ENCODE measurements at places on chromosomes 5 and 9.
A peak's percentile ranks its signal among the peaks of the same experiment; 100 is the strongest.

GRCh38 chr9:87245271-87245670 is 252.4 kb upstream of the DAPK1 start:
- no peak for DNase-seq

DNA sequence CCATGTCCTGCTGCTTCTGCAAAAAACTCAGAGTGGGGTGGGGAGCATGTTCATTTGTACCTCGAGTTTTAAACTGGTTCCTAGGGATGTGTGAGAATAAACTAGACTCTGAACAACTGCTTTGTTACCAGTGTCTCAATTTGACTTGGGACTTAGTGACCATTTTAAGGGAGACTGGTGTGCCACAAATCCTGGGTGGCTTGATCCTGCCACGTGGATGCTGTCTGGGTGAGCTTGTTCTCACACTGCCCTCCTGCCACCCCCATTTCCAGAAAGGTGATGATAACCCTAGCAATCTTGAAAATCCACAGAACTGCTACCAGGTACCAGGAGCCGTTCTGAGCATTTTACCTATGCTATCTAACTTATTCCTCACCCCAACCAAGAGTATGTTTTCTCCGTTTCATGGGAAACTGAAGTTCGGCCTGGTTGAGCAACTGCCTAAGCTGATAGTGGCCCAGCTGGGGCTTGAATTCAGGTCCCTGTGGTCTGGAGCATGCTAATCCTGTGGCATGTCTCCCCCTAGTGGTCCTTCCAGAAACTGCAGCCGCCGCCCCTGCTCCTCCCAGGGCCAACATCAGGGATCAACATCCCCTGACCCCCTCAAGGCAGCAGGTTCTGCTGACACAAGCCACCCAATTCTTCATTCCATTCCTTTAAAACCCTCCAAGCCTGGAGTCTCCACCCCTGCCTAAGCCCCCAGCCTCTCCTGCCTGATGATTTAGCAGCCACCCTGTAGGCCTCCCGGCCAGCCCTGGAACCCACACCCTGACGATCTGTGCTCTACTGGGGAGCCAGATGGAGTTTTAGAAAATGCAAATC is 2.8 kb downstream of the IL3 start:
- DNase-seq: peak; percentile 89

DNA sequence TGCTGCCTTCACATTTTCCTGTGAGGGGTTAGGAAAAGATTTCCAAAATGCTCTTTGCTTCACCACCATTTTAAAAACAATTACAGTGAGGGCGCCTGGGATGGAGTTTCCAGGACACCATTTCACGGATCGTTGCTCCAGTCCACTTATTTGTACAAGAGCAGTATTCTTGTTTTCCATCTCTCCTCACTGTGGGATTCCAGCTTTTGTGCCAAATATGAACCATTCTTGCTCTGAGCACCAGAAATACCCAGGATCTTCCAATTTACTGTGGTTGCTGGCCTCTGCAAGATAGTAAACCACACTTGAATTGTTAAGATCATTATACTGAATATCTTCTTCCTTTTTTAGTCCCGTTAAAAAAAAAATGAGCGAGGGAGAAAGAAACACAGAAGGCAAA is 899.5 kb downstream of the TLE1 start:
- no peak for DNase-seq

GRCh38 chr5:25707093-25707492 is 1062.3 kb upstream of the CDH10 start:
- DNase-seq: no peak

DNA sequence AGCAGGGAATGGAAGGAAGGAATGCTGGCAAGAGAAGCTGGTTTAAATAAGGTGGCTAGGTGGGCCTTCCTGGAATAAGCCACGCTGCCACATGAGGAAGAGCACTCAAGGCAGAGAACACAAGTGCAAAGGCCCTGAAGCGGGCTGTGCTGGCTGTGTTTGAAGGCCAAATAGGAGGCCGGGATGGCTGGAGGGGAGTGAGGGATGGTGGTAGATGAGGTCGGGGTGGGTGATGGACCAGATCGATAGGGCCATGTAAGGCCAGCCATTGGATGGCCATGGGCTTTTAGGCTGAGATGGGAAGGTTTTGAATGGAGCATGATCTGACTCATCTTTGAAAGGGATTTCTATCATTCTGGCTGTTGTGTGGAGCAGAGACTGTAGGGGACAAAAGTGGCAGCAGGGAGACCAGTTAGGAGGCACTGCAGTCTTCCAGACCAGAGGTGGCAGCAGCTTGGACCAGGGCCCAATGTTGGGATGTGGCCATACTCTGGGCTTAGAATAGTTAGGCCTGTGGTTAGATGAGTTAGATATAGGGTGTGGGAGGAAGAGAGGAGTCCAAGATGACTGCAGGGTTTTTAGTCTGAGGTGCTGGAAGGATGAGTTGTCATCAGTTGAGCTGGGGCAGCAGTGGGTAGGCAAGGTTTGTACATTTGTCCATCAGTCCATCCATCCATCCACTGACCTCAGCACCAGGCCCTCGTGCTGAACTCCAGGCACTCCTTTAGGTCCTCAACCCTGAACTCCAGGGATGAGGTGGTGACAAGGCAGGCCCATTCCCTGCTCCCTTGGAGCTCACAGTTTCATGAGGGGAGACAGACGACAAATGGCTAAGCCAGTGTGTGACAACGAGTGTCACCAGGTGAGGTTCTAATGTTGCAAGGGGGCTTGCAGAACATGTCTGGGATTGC is 30.3 kb downstream of the NDST1 start:
- DNase-seq: no peak

- peak; percentile 2 for DNase-seq
Measured at GRCh38 chr9:13568405-13568804, 288.9 kb upstream of the MPDZ start.

DNA sequence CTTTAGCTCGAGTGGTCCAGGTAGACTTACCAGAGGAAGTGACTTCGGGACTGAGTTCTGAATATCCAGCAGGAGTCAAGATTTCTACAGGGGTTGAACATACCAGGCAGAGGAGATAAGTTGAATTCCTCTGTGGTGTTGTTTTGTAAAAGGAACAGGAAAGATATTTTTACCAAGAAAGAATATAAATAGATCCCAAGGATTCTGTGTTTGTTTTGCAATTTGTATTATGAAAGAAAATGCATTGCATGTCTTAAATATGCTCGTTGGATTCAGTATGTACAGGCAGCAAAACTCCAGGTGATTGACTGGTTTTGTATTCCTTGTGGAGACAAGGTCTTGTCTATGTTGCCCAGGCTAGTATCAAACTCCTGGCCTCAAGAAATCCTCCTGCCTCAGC is 197.8 kb downstream of the FRMD3 start:
- DNase-seq: no peak

- no peak for DNase-seq
Measured at GRCh38 chr9:91837981-91838731, 111.9 kb downstream of the ROR2 start.

- no peak for DNase-seq
Measured at GRCh38 chr5:165448753-165449152, 1943.3 kb downstream of the MAT2B start.

DNA sequence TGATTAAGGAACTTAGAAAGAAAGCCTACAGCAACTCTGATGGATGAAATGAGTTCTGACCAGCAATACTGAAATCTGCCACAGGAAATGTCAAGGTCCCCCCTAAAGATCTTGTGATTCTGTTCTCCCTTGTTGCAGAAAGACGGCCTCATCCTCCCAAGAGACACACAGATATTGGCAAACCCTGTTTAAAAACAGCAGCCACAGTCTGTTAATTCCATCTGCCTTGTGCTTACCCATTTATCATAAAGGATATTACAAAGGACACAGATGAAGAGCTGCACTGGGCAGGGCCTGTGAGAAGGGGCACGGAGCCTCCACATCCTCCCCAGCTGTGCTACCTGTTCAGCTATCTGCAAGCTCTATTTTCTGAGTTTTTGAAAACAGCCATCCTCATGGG is 15.2 kb downstream of the RAPGEF1 start:
- no peak for DNase-seq

DNA sequence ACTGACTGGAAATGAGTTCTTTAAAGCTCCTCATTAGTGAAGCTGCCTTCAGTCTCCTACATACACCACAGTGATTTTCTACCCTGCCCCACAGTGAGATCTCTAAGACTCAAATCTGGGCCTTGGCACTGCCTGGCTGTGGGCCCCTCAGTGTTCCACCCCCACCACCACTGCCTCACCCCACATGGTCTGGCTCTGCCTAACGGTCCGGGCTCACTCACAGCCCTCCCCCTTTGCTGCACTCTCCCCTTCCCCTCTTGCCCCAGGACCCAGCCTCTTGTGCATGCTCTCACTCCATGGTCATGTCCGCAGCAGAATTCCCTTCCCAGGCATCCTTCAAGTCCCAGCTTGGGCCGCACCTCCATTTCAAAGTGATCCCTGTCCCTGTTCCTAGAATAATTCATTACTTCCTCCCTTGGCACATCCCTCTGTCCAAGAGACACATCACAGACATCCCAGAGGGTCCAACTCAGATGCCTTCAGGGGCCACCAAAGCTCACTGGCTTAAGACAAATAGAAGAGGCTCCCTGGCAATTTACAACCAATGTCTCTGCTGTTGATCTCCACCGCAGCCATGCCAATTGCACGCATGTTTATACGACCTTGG is 56.7 kb downstream of the HRH2 start:
- DNase-seq: no peak

- no peak for DNase-seq
Measured at GRCh38 chr5:115214541-115214940, 44.8 kb upstream of the TRIM36 start.

Measured in neural crest cell (in vitro differentiated cells).